ENCODE measurements at places on chromosomes 4 and X.
A peak's percentile ranks its signal among the peaks of the same experiment; 100 is the strongest.

- no peak for DNase-seq
Measured at GRCh38 chrX:3820167-3820566, 106.7 kb upstream of the PRKX start.

- no peak for DNase-seq
Measured at GRCh38 chr4:76704133-76704881, 193.6 kb downstream of the SOWAHB start.

- DNase-seq: no peak
Measured at GRCh38 chr4:100805538-100805937, 287.7 kb upstream of the EMCN start.

GRCh38 chr4:185213877-185214276, 4.5 kb downstream of the SNX25 start:
- DNase-seq: no peak

DNA sequence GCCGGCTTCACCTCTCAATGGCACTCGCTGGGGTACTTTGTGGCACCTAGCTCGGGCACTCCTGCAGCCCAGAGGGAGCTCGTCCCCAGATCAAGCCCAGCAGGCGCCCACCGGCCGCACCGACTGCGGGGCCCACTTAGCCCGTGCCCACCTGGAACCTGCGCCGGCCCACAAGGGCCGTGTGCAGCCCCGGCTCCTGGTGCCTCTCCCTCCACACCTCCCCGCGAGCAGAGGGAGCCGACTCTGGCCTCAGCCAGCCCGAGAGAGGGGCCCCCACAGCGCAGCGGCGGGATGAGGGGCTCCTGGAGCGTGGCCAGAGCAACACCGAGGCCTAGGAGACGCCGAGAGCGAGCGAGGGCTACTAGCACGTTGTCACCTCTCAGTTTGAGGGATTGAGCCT, 82.1 kb upstream of the SHISA3 start:
- no peak for DNase-seq

DNA sequence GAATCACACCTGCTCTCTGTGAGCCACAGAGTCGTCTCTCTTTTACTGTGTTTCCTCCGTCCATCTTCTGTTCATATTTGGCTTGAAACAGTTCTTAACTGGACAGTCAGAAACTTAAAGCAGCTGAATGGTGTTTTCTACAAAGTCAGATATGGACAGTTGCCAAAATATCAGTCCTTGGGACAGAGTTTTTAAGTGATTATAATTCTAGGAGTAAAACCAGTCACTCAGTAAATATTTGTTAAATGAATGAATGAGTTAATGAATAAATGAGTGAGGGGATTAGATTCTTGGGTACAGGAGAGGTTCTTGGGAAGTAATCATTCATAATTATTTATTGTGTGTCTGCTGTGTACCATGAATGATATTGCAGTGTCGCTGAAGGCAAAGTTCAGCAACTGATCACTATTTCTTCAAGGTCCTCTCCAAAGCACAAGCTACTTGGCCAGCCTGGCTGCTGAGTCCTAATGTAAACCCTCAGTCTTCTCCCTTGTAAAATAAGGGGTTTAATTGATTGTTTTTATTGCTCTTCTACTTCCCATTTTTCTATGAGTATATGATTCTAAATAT, 5.5 kb upstream of the SCRG1 start:
- DNase-seq: no peak

- DNase-seq: no peak
Measured at GRCh38 chrX:68746988-68747387, 81.8 kb upstream of the EFNB1 start.

- DNase-seq: no peak
Measured at GRCh38 chr4:150115851-150116250, 37.6 kb downstream of the DCLK2 start.

DNA sequence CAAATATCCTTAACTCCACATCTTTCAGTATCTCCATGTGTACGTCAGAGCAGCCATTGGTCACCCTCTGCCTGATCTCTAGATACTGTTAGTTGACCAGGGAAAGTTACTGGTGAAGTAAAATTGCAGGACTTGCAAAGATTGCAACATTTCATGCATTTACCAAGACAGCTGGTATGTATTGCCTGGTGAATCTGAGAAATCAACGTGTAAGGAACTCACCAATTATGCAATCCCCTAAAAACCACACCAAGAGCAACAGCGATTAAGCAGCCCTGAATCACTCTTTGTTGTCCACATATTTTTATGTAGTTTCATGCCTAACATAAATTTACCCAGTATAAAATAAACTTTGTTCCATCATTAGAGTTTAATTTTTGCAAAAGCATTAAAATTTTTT, 271.2 kb downstream of the NLGN4X start:
- no peak for DNase-seq

GRCh38 chr4:16692046-16692445, 206.4 kb downstream of the LDB2 start:
- DNase-seq: no peak

DNA sequence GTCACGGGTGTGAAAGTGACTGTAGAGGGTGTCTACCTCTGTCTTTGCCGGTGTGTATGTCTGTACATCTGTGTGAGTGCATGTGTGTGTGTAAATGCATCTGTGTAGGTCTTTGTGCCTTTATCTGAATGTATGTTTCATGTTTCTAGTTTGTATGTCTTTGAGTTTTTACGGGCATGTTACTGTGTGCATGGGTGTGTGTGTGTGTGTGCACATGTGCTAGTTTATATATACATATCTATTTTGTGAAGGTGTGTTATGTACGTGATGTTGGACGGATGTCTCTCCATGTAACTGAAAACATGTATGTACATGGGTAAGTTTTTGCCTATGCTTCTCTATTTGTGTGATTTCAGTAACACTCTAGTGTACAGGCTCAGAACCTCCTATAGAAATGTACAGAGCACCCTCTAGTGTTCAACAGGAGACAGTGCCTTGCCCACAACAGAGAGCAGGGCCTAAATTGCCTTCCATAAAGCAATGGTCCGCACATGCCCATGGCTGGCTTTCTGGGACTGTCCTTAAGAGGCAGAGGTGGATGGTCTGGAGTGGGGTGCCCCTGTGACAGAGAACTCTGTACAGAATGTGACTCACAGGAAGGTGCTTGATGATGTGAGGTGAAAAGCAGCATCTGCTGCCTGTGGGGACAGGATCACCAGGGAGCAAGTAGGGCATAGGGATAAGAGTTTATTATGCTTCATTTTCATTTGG, 343.5 kb downstream of the RAPGEF2 start:
- peak; percentile 23 for DNase-seq

DNA sequence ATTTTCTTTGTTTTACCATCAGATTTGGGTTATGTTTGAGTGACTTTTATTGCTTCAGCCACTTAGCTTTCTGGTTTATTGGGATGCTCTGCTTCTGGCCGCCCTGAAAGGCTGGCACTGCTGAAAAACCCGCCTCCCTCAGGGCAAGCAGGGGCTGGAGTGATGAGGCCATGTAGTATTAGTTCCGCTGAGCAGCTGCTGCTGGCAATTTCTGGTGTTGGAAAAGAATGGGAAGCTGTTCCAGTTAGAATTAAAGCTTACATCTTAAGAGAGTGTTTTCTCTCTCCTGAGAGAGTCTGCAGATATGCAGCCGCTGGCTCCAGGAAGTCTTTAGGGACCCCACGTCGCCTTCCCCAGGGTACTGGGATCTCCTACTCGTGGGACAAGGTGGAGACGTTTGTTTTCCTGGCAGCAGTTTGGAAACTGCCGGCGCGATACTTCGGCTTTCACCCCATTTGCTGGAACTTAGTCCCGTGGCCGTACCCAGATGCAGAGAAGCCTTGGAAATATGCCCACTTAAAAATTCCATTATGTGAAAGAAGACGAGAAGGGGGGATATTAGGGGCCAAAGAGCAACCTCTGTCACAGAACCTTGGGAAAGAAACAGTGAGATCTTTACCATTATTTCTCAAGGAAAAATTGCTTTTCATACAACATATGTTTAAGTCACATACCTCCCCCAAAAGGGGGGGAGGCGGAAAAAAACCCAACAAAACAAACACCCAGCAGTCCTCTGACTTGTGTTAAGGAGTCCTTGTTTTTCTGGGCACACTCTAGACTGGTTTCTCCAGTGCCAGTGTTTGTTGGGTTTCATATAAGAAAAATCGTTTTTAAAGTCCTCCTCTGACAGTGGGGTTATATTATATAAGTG, 72.6 kb downstream of the TMEM131L start:
- no peak for DNase-seq

DNA sequence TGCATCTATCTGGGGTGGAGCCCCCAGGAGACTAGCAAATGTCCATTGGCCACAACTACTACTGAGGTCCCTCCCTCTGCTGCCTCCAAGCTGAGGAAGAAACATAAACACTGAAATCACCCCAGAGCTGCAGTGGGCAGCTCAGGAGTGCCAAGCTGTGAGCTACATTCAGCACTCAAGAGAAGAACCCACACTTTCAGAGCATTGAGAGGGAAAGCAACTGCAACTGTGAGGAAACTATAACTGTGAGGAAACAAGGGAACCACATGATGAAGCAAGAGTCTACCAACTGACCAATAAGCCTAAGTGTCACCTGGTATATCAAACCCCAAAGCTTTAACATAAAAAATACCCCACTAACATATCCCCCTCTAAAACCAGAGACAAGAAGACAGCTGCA, 373.5 kb upstream of the TACR3 start:
- no peak for DNase-seq

- DNase-seq: no peak
Measured at GRCh38 chrX:20441123-20441522, 174.4 kb upstream of the RPS6KA3 start.

DNA sequence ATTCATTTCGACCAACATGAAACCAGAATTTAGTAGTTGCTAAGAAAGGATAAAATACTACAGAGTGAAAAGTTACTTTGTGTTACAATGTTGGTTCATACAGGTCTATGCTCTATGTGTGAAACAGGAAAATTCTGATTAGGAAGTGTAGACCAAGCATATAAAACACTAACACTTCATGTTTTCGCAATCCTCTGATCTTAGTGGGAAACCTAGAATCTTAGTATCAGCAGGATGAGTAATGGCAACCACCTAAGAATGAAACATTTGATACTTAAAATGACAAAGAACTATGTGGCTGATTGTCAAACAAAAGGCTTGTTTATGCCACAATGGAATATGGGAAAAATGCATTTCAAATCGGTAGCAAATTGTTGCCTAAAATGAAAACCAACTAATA, 116.1 kb downstream of the AMMECR1 start:
- DNase-seq: no peak

GRCh38 chrX:129961180-129962083, 21.0 kb upstream of the BCORL1 start:
- peak; percentile 73 for DNase-seq

DNA sequence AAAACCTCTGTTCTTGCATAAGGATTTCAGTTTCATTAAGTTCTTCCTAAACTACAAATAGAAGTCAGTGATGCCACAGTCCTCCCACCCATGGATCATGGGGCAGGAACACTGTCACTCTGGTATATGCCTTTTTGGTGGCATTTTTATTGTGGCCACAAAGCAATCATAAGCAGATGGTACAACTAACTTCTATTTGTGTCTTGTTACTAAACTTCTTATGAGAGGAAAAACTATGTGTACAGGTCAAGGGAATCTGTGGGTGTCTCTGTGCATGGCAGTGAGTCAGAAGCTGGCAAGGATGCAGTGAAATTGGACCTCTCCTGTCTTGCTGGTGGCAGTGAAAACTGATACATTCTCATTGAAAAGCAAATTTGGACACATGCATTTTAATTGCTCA, 245.0 kb upstream of the GPC4 start:
- no peak for DNase-seq

DNA sequence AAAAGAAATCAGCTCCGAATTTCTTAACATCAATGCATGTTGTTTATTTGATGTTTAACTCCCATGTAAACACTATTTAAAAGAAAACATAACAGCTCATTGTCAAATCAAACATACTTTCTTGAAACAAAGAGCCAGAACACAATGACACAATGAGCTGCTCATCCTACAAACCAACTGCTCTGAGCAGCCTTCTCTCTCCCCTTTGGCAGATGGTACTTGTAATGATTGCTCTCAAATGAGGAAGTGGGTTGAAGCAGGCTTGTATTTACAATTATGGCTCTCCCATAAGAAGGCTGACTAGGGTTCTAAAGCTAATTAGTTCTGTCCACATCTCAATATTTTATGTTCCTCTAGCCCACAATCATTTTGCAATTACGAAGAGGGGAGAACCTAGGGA, 637.8 kb upstream of the ADGRL3 start:
- DNase-seq: no peak

GRCh38 chr4:140707325-140707724, 48.9 kb downstream of the TBC1D9 start:
- DNase-seq: no peak

- no peak for DNase-seq
Measured at GRCh38 chr4:120435179-120435578, 368.5 kb upstream of the MAD2L1 start.

GRCh38 chr4:119300101-119300978, 21.6 kb downstream of the FABP2 start:
- DNase-seq: peak; percentile 18

- DNase-seq: no peak
Measured at GRCh38 chrX:82589410-82589809, 918.7 kb upstream of the POU3F4 start.

- DNase-seq: no peak
Measured at GRCh38 chr4:25051534-25051933, 20.8 kb upstream of the LGI2 start.

GRCh38 chr4:80423553-80424224, 88.2 kb downstream of the CFAP299 start:
- DNase-seq: no peak

DNA sequence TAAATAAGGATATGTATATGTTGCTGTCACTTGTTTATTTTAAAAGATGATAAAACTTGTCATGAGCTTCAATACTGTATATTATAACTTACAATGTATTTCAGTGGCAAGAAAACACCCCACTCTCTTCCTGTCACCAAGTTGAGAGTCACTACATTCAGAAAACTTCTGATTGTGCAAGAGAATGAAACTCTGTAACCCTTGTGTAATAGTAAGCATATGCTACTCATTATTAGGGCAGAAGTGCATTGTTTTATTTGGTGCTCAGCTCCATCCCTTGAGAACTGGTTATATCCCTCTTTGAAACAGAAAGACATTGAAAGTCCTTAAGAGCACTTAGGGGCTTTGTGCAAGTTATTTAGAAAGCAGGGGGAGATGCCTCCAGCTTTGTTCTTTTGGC, 594.5 kb downstream of the ARAP2 start:
- DNase-seq: no peak

GRCh38 chrX:39808471-39808917, 289.3 kb downstream of the BCOR start:
- DNase-seq: no peak

DNA sequence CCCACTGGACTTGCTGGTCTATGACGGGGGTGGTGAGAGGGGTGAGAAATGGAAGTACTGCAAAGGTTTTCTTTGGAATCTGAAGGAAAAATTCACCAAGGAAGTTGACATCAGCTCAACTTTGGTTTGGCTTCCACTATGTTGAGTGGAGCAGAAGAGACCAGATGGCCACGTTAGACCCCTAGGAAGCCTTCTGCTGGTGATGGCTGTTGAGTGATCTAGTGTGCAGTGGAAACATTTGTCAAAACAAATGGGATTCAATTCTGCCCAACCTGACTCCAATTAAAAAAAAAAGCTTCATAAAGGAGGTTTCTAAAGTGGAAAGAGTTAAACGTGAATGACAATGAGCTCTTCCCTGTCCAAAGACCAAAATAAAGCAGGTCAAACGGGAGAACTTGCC, 25.7 kb downstream of the SEL1L3 start:
- DNase-seq: no peak
